ENCODE measurements at places on chromosomes 3 and 15. TPM values are rescaled to one million over a fixed set of nuclear protein-coding genes. Genes with fewer than 3 reads are reported as not detected.

The MYO5A gene
- polyA plus RNA-seq: 3.1 TPM

The REC114 gene
- polyA plus RNA-seq: not detected

The MCF2L2 gene
- 0.80 TPM for polyA plus RNA-seq

The NPAP1 gene
- polyA plus RNA-seq: 0.12 TPM

The CASR gene
- 24.6 TPM for polyA plus RNA-seq

The ZNF774 gene
- 2.3 TPM for polyA plus RNA-seq

The TRIM42 gene
- polyA plus RNA-seq: not detected

The PATL2 gene
- 1.6 TPM for polyA plus RNA-seq

The APOD gene
- polyA plus RNA-seq: 47.9 TPM

The SST gene
- polyA plus RNA-seq: 3,090 TPM

The CA12 gene
- polyA plus RNA-seq: 7.5 TPM

- no peak for DNase-seq
Measured at GRCh38 chr15:94047566-94047965, 183.8 kb upstream of the MCTP2 start.

GRCh38 chr3:132549890-132550578 is 47.0 kb upstream of the ACKR4 start:
- DNase-seq: no peak

- DNase-seq: no peak
Measured at GRCh38 chr3:78519281-78519680, 1248.5 kb downstream of the ROBO1 start.

GRCh38 chr3:107525644-107526305 is 3.0 kb downstream of the BBX start:
- peak; percentile 27 for DNase-seq

DNA sequence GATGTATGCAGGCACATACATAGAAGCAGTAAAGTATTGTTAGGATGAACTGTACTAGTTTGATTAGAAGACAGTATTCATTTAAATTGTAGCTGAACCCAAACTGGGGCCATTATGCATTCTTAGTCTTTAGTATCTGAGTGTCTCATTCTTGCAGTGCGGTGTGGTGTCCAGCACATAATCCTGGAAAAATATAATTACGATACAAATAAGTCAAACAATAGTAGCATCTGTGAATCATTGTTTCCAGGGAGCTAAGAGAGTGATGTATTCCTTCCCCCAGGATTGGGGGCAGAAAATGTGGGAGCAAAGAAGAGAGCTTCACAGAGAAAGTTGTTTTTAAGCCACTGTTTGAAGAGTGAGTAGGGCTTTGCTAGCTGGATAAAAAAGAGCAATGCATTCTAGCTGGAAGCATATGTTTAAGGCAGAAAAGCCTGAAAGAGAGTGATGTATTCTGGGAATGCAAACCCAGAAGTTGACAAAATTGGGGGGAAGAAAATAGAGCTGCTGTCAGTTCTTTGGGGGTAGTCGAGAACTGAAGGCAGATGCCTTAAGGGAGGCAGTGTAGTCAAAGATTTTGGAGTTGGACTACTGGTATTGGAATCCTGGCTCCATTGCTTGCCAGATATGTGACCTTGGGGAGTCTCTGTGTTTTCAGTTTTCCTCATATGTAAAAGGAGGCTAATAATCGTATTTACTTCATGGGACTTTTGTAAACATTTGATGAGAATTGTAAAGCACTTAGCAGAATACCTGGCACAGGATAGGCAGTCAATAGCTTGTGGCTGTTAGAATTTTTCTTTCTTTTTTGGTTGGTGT is 14.1 kb downstream of the SLMAP start:
- DNase-seq: no peak

DNA sequence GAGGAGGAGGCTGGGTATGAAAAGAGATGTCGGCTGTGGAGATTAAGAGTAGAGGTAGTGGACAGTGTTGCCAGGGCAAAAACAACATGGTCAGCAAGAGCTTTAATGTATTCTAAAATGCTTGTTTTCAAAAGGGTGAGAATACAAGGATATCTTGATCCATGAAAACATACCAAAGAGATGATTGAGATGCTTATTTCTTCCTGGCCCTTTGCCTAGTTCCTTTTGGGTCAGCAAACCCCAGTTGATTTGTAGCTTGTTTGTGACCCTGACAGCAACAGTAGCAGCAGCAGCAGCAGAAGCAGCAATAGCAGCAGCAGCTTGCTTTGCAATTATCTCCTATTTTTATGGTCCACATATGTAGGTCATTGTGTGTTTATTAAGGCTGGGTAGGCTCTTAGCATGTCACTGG is 337.3 kb downstream of the LPP start:
- DNase-seq: no peak

DNA sequence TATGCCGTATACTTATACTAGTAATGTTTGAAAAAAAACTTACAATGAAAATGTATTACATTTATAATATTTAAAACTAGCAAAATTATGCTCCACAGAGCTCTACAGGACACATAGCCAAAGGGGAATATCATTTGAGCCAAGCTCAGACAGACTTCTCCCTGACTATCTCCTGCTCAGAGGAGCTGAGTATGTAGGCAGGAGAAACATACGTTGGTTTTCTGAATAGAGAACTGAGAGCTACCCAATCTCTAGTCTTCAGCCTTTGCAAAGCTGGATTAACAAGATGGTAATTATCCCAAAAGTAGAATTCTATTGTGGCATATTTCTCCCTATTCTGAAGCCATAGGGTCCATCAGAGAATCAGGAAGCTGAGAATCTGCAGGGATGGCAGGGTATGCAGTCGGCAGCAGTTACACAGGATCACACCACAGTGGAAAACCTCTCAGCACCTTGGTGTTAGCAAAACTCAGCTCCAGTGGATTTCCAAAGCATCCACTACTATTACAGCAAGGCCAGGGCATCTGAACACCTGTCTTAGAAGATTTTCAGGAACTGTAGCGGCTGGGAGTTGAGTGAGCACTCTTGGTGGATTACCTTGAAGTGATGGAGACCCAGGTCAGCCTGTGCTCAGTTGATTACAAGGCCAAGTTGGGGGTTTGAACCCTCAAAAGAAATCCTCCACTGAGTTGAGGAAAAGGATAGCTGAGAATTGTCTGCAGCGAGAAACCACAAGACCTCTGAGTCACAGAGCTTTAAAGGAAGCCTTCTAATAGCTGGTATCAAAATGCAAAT is 30.1 kb downstream of the GPR15 start:
- no peak for DNase-seq

GRCh38 chr15:101193806-101194545 is 57.9 kb downstream of the CHSY1 start:
- DNase-seq: no peak

- DNase-seq: no peak
Measured at GRCh38 chr15:51735228-51736010, 2.0 kb downstream of the LYSMD2 start.

DNA sequence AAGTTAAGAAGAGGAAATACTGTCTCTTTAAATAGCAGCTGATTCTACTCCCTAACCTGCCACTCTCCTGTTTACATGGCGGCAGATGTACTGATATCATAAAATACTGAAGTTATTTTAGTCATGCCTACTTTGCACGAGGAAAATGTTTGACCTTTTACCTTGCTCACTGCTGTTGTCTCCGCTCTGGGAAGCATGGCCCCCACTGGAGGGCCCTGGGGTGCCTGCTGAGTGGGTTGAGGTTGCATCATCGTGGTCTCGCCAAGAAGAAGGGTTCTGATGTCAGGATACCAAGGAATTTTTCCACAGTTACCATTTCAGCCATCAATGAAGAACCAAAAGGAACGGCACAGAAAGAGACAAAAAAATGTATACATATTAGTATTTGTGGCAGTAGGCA is 16.7 kb downstream of the MEIS2 start:
- no peak for DNase-seq

GRCh38 chr3:48662753-48663488 is at the start of gene CELSR3:
TSS of gene CELSR3 (minus strand) at chr3:48662886. CDS start at chr3:48662634, 252 bp downstream.
- no peak for DNase-seq

GRCh38 chr3:32083702-32084270 is 22.6 kb upstream of the GPD1L start:
- no peak for DNase-seq

DNA sequence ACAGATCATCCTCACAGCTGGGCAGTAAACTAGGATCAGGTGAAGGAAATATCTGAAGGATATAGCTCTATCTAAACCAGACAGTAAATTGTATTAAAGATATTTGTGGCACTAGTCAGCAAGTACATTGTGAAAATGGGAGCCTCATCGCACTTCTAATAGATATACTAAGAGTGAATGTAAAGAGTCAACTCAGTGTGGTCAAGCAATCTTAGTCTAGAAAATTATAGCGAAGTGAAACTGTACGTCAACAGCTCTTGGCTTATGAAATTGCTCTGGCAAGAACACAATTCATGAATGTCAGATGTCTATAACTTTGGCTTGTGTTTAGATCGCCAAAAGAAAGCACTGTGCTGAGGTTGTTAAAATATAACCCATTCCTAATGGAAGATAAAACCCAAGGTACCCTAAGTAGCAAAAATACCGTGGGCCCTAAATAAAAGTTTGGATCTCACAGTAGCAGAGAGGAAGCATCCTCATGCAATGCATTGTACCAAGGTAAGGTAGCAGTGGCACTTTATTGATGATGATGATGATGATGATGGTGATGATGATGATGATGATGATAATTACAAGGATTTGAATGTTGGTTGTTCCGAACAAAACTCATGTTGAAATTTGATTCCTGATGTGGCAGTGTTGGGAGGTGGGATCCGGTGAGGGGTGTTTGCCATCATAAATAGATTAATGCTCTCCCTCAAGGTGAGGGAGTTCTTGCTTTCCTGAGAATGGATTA is 228.5 kb downstream of the UNC13C start:
- no peak for DNase-seq

GRCh38 chr15:70240082-70240481 is 142.4 kb upstream of the TLE3 start:
- no peak for DNase-seq

DNA sequence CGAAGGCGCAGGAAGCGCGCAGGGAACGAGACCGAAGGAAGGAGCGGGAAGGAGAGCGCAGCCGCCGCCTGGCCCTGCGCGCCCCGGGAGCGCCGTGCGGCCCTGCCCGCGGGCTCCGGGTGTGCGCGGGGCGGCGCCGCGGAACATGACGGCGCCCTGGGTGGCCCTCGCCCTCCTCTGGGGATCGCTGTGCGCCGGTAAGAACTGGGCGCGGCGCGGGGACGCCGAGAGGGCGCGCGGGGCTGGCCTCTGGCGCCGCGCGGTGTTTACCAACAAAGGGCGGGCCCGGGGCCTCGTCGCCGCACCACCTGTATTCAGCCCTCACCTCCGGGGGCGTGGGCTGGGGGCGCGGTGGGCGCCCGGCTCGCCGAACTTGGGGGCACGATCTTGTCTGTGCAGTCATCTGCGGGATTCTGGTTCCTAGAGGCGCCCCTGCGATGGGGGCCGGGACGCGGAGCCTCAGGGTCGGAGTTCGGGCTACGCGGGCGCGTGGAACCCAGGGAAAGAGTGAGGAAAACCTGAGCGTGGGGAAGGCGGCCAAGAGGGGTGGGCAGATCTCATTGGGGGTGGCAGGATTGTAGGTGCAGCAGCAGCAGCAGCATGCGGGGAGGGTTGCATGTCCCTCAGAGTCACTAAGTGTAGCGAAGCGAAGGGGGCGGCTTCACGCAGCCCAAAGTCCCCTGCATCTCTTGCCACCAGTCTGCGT is 641 bp downstream of the ACVR2B start:
- peak; percentile 52 for DNase-seq

DNA sequence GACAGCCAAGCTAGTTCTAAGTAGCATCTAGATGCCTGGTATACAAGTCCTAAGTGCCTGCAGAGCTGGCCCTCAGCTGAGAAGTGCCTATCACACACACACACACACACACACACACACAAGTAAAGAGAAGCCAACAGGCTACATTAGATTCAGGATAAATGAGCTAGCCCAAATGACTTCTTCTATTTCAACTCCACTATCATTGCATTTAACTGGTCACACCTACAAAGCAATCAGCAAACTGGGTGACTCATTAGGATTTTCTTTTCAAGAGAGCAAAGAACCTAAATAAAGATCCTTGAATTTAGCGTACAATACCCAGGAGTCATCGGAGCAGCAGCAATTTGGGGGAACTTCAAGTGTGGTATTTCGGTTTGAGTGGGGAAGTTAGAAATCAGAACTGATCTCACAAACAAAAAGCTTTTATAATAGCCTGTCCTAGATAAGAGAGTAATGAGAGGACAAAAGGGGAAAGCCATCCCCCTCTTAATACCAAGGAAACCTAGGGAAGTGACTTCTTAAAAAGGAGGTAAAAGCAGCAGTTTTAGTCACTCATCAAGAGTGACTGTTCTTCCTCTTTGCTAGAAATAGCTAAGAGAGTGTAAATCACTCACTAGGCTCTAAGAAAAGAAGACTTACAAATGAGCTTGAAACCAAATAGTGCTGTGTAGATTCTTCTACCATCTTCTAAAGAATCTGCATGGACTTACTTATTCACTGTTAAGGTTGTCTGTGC is 112.7 kb downstream of the TNIK start:
- DNase-seq: no peak

- no peak for DNase-seq
Measured at GRCh38 chr3:135802171-135802570, 163.4 kb upstream of the PPP2R3A start.

- no peak for DNase-seq
Measured at GRCh38 chr15:34056911-34057310, 17.9 kb upstream of the AVEN start.

DNA sequence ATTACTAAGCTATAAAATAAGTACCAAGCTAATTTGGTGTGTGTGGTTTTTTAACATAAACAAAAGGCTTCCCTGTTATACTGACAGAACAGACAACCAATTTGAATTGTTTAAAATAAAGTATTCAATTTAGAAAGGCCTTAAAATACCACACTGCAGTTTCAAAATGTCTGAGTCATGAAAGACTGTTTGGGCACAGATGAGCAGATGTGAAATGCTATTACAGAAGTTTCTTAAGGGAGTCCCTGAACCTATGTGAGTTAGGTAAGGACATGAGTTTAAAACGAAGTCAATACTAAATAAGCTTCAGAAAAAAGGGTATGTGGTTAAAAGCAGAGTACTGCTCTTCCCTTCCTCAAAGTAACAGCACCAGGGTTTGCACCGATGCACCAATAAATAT is 69.7 kb upstream of the SETMAR start:
- DNase-seq: no peak

DNA sequence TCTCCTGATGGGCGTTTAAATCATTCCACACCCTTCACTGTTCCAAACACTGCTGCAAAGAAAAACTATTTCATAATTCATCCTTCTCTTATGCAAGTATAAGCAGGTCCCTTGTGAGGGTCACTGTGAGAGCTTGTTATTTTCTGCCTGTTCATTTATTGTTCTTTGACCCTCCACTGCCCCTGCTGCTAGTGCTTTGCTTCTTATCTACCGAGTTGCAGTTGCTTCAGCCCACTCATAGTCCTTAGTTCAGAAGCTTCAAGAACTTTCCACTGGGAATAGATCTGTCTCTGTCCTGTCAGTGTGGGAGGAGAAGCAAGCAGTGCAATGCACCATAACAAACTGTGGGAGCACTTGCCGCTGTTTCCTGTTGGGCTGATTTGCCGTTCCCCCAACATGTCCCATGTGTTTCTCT is 39.8 kb downstream of the RIOX2 start:
- DNase-seq: no peak

- DNase-seq: no peak
Measured at GRCh38 chr15:80840182-80841130, 61.3 kb downstream of the CEMIP start.

GRCh38 chr3:55107187-55107586 is 179.3 kb upstream of the LRTM1 start:
- DNase-seq: no peak
